Transverse colon (tissue), 4 donors: ENCODE measurements at places on chromosomes 11 and 22. TPM values are rescaled to one million over a fixed set of nuclear protein-coding genes. Genes with fewer than 3 reads are reported as not detected.

DNA sequence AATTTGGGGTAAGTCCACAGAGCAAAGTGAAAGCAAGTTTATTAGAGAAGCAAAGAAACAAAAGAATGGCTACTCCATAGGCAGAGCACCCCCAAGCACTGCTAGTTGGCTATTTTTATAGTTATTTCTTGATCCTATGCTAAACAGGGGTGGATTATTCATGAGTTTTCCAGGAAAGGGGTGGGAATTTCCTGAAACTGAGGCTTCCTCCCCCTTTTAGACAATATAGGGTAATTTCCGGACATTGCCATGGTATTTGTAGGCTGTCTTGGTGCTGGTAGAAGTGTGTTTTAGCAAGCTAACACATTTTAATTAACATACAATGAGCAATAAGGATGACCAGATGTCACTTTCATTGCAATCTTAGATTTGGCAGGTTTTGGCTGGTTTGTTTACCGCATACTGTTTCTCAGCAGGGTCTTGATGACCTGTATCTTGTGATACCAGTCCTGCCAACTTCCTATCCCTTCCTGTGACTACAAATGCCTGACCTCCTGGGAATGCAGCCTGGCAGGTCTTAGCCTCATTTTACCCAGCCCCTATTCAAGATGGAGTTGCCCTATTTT, 937 bp upstream of the C1QTNF6 start:
- peaks cover 62% of the 10 kb centered on the region for H3K4me1 ChIP-seq
- no peaks in the 10 kb centered on the region for H3K36me3 ChIP-seq
- H3K27ac ChIP-seq: peak overlapping the region; percentile 88
- DNase-seq: no peak
- H3K4me3 ChIP-seq: no peak overlapping the region

DNA sequence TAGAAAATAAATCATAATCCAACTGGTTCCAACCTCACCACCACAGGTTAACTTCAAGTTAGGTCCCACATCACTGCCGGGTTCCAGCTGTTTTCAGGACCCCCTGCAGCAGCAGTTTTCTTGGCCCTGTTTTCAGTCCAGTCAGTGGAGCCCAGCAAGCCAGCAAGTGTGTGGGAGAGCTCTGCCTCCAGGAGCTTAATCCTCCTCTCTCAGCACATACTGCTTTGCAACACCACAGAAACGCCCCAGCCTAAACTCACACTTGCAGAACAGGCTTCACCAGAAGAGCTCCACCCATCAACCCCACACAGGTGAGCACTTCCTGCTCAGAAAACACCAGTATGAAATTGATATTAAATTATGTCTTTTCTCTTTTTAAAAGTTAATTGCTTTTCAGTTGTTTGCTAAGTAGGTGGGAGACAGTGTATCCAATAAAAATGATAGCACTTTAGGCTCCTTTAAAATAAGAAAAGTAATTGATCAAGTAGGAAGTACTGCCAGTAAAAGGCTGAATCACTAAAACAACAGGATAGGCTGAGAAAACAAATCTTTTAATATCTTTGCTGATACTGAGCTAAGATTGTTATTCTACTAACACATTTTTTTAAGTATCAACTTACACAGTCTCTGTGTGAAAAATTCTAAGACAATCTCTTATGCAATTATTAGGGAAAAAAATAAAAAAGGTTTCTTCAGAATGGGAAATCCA, 81.5 kb upstream of the TP53AIP1 start:
- no peaks in the 10 kb centered on the region for H3K36me3 ChIP-seq
- peaks cover 6% of the 10 kb centered on the region for H3K4me1 ChIP-seq
- peak overlapping the region; percentile 57 for H3K27ac ChIP-seq
- no peak overlapping the region for H3K4me3 ChIP-seq

DNA sequence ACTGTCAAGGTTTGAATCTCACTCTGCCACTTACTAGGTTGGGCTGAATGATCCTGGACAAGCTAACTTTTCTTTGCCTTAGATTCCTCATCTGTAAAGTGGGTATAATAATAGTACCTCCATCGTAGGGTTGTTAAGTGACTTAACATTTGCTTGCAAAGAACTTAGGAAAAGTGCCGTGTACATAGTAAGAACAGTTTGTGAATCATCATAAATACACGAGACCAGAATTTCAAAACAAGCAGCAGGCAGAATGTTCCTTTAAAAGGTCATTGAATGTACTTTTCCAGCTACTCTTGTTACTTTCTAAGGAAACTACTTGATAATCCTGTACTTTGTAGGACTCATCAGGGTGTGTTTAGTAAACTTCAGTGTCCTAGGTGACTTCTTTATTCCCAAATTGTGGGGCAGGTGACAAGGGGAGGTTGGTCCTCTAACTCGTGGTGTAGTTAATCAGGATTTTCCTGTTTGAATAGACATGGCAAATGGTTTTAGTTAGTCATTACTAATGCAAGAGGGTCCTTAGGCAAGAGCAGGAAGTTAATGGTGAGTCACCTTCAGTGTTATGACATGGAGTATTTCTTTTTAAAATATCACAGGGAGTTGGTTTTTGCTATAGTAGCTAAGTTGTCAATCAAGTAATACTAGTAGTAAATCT, 67.9 kb downstream of the YAP1 start:
- no peak overlapping the region for H3K4me3 ChIP-seq
- DNase-seq: no peak
- peak overlapping the region; percentile 66 for H3K27ac ChIP-seq
- peaks cover 9% of the 10 kb centered on the region for H3K4me1 ChIP-seq
- no peaks in the 10 kb centered on the region for H3K27me3 ChIP-seq

- no peaks in the 10 kb centered on the region for H3K36me3 ChIP-seq
- H3K4me1 ChIP-seq: no peaks in the 10 kb centered on the region
- no peak for DNase-seq
- H3K27me3 ChIP-seq: no peaks in the 10 kb centered on the region
- H3K4me3 ChIP-seq: no peak overlapping the region
Observed at GRCh38 chr11:7651700-7652099, 21.6 kb downstream of the CYB5R2 start.

GRCh38 chr11:63933459-63933858, 5.3 kb upstream of the NAA40 start:
- no peaks in the 10 kb centered on the region for H3K36me3 ChIP-seq
- H3K4me3 ChIP-seq: no peak overlapping the region
- DNase-seq: no peak
- H3K4me1 ChIP-seq: peaks cover 6% of the 10 kb centered on the region
- no peaks in the 10 kb centered on the region for H3K27me3 ChIP-seq

The HBB gene
- 2.0 TPM for total RNA-seq

The PNPLA5 gene
- not detected for total RNA-seq

The CTSW gene
- 1.8 TPM for total RNA-seq

The OR4D10 gene
- total RNA-seq: not detected

The WNT11 gene
- total RNA-seq: 13.9 TPM

The PYGM gene
- 1.7 TPM for total RNA-seq
